NCI-H2107 (cell line): ENCODE measurements at places on chromosomes 13 and 19.
A peak's percentile ranks its signal among the peaks of the same experiment; 100 is the strongest.

DNA sequence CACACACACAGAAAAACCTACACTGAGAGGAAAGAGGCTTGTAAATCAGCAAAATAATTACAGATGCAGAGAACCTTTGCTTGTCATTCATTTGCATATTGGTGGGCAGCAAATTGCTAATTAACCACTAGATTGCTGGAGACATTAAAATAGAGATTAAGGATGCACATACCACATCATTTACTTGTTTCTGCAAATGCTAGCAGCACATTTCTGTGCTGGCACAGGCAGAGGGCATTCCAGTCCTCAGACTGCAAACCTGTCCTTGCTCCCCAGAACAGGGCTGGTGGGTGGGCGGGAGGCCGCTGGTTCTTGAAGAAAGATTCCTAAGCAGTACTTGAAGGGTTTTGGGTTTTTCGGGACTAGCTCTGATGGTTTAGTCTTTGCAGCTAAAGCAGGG lies 941 bp upstream of the SIAH3 start:
- DNase-seq: no peak

- no peak for DNase-seq
Observed at GRCh38 chr13:45925151-45925550, 73.6 kb upstream of the SIAH3 start.

DNA sequence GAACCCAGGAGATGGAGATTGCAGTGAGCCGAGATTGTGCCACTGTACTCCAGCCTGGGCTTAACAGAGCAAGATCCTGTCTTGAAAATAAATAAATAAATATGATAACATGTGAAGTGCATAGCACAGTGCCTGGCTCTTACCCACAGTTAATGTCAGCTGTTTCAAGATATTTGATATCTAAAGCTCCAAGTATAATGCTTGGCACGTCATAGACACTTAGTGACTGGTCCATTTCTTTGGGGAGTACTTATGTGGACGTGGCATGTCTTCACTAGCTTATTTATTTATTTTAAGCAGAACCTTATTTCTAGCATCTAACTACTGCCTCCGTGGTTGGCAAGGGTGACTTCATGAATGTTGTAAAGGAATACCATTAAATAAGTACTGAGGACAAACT lies 18.8 kb downstream of the GARRE1 start:
- no peak for DNase-seq

DNA sequence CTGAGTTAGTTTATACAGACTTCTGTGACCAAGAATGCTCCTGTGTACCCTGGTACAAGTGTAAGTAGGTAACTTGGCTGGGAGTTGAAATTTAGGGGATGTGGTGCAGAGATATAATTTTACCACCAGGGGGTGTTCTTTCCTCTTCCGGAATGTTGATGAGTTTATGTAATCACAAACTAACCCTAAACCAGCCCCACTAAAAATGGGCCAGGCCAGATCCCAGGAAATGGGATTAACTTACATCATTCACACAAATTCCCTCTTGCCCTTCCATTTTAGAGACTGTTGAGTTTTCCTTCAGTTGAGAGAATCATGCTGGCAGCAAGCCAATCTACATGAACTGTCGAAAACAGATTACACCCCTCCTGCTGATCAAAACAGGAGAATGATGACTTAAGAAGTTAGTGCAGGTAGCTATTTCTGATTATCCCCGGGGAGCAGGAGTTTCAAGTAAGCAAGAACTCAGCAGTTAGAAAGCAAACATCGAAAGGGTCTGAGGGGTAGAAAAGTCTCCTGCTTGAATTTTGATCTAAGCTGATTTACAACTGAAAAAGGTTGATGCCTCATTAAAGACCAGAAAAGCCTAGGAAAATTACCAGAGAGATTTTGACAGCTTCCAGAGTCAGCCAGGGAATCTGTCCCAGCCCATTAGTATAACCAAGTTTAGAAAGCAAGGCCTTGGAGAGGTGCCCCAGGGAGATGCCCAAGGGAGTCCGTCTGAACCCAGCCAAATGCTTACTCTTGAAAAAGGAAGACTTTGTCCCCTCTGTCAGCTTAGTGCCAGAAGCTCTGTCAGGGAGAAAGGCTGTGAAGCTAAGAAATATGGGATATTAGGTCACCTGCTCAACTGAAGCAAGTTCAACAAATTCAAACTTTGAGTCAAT lies 32.3 kb upstream of the MED4 start:
- DNase-seq: peak; percentile 13

DNA sequence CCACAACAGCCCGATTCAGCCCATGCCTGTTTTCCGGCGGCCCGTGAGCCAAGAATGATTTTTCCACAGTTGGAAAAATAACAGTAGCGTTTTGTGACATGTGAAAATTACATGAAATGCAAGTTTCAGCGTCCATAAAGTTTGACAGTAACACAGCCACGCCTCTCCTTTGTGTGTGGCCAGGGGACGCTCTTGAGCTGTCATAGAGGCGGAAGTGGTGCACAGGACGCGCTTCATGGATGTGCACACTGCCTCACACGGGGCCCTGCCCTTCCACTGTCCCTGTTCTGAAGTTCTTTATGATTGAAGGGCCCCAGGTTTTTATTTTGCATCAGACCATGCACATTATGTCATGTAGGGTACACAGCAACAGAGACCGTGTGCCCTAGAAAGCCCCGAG lies 12.4 kb upstream of the ELAVL1 start:
- DNase-seq: no peak
